ENCODE measurements at places on chromosomes 2 and 18.

DNA sequence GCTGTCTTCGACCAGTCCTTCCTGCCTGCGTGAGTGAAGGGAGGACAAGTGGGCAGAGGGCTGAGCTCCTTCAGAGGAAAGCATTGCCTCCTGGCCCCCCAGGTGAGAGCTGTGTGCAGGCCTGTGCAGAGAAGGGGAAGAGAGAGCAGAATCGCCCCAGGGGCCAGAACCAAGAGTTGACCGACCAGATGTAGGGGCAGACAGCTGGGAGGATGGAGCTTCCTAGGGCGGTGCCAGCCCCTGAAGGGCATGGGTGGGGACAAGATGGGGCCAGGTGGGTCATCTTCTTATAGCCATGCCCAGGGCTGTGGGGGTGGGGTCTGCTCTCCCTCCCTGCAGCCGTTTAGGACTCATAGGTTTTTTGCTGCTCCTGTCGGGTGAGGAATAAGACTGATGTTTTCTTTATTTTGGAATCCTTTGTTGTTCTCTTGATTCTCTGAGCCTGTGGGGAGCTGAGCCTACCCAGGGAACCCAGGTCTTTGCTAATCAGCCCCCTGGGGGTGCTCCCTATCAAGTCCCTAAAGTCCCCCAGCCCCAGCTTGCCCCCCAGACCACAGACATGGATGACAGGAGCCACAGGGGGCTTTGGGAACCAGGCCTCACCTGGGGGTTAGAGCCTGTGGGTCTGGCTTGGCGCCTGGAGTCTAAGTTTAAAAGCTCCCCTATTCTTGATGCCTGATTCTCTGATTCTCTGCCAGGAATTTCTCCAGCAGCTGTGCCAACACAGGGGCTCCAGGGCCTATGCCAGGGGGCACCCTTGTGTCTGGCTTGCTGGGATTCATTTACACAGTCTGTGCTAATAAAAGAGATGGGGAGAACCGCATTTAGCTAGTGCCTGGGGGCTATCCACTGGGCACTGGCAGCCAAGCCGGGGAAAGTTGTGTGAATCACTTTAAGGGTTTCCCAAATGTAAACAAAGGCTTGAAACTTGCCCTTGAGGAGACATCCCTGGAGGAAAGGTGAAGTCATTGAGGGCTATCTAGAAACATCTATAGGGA, 9.3 kb upstream of the EFHD1 start:
- DNase-seq: no peak

- no peak for DNase-seq
These were observed 19.8 kb downstream of the TET3 start for GRCh38 chr2:74004212-74005182.

DNA sequence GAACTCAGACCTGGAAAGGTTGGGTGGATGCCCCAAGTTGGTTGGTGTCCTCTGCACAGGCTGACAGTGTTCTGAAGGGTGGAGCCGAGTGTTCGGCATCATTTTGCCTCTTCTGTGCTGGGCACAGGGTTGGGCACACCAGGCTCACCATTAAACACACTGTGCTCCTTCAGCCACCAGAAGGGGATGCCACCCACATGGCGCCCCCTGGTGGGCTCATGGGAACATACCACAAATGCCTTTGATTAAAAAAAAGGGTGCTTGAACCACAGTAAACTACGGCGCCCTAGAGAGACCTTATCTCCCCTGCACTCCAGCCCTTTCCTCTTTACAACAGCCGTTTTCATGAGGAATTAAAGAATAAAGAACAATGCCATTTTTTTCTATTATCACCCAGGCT, 89.4 kb downstream of the CELF4 start:
- no peak for DNase-seq

DNA sequence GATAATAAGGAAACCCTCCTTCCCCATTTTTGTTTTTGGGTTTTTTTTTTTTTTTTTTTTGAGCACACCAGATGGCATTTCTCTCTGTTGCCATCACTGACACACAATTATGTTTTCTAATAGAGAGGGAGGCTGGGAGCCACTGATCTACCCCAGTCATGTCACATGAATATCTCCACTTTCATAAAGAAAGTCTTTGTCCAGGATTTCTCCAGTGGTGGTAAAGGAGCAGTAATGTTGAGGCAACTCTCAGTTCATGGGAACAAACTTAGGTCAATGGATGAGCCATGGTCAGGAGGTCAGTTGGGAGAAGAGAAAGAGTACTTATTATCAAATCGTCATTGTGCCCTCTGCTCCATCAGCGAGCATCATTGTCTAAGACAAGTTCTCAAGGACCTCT, 603.7 kb downstream of the ARHGAP15 start:
- no peak for DNase-seq

DNA sequence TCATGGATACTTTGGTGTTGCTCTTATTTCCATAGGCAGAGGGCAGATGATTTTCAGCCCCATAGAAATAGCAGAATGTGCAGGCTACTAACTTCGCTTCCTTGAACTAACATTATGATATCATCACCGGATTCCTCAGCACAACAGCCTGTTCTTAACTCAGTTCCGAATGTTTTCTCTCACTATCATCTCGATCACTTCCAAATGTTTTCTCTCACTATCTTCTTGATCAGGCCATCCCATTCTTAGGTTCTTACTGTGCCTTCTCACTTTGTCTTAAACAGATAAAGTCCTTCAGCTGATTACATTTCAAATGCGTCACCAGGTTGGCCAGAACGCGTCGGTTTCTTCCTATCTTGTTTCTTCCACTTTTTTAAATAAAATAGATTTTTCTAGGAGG, 11.4 kb upstream of the MBD2 start:
- DNase-seq: no peak

- no peak for DNase-seq
These were observed 311.6 kb upstream of the CDH7 start for GRCh38 chr18:65439188-65439587.

DNA sequence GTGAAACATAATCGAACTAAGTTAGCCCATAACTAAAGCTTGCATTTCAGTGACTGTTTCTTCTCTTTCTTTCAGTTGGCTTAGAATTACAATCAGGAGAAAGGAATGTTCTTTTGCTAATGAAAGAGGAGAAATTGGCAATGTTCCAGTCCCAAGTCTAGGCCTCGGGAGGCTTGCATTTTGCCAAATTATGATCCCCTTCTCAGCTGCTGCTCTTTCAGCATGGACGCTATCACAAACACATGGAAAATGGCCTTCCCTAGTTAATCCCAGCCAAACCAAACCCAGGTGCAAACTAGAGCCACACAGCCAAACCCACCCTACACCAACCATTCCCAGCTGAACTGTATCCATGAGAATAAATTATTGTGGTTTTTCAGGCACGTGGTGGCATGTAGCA, 605.2 kb upstream of the LRRTM4 start:
- no peak for DNase-seq

- no peak for DNase-seq
These were observed 37.2 kb upstream of the ID2 start for GRCh38 chr2:8644605-8645175.

DNA sequence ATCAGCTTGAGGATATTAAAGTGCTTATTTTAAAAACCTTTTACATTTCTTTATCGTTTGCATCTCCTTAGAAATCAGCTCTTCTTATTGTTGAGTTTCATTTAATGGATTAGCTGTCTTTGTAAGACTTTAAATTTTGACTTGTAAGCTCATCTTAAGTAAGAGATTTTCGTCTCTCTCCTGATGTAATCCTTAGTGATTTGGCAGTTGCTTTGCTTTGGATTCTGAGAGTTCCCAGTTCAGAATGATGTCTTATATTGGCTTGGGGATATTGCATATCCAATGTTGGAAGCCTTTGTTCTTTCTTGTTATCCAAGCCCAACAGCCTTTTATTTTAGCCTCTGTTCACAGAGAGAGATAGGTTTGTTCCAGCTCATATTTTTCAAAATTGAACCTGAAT, 212.1 kb downstream of the ARL6IP6 start:
- no peak for DNase-seq

GRCh38 chr2:132729522-132729921, 59.5 kb upstream of the LYPD1 start:
- DNase-seq: no peak

DNA sequence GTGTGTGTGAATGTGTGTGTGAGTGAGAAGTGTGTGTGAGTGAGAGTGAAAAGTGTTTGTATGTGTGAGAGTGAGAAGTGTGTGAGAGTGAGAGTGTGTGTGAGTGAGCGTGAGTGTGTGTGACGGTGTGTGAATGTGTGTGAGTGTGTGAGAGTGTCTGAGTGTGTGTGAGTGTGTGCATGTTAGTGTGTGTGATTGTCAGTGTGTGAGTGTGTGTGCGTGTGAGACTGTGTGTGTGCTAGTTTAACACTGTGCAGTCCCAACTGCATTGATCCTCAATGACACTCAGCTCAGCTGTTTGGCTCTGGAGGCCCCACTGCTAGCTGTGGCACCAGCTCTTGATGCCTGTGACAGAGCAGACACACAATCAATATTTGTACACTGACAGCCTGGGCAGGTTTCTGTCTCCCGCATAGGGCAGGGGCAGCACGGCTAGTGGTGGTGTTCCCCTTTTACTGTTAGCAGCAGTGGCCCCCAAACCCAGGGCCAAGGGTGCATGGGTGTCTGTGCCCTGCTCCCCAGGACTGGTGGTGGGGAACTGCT, 135.0 kb downstream of the INHBB start:
- DNase-seq: no peak

DNA sequence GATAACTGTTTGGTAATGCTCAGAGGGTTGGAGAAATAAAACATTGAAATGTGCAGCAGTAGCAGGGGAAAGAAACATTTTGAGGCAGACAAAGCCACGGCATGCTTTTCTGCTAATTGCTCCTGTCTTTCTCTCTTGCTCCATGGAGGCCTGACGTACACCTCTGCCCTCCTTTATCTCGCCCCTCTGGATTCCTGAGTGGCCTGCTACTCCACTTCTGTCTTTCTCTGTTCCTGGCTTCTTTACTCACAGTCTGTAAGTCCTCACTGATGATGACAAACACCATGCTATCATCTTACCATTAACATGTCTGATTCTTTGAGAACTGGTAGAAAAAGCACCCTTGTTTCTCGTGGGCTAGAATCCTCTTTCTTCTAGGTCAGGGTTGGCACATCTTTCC, 392.9 kb downstream of the MEIS1 start:
- no peak for DNase-seq

- no peak for DNase-seq
These were observed 3.9 kb downstream of the NRP2 start for GRCh38 chr2:205686056-205686782.

- DNase-seq: no peak
These were observed 71.1 kb downstream of the ANKRD44 start for GRCh38 chr2:197239434-197239833.

GRCh38 chr2:101679037-101679726, 18.3 kb upstream of the MAP4K4 start:
- DNase-seq: no peak

- DNase-seq: no peak
These were observed 79.0 kb downstream of the ASXL3 start for GRCh38 chr18:33656889-33657448.

- DNase-seq: no peak
These were observed 28.3 kb upstream of the E2F6 start for GRCh38 chr2:11494310-11494709.
